Dermis blood vessel endothelial cell (primary cell): ENCODE measurements at places on chromosomes 7 and 10.

- peak; percentile 34 for DNase-seq
Measured at GRCh38 chr10:77179015-77179695, 458.5 kb downstream of the KCNMA1 start.

DNA sequence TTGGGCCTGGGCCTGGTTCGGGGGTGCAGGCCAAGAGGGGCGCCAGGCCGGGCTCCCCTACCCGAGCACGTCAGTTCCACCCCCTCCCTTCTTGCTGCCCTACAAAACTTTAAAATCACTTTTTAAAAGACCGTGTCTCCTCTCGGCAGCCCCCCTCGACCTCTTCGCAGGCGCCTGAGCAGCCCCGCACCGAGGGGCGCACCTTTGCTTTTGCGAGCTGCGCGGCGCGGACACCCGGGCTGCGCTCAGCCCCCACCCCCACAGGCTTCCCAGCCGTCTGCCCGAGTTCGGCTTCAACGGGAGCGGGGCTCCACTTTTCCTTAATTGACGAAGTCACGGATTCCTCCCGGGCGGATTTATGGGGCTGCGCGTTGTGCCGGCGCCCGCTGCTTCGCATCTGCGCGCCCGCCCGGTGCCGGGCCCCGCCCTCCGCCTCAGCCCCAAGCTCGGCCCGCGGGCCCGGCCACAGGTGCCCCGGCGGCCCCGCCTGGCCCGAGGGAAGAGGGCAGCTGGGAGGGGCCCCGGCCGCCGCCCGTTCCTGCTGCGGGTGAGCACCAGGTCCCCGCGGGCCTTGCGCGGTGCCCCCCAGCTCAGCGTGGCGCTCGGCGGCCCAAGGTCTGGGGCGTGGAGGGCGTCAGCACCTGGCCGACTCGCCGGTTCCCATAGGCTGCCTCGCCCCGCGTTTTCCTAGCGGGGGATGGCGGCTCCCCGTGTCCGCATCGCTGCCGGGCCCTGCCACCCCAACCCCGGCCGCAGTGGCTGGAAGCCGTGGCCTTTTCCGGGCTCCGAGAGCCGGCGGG, 10.8 kb upstream of the MNX1 start:
- DNase-seq, result no peak

GRCh38 chr10:60606343-60607080, 171.8 kb upstream of the CDK1 start:
- no peak for DNase-seq

- DNase-seq, result peak; percentile 79
Measured at GRCh38 chr7:155066417-155066950, 3.6 kb upstream of the HTR5A start.

GRCh38 chr10:78664929-78665553, 403.7 kb upstream of the ZMIZ1 start:
- DNase-seq, result peak; percentile 74

- DNase-seq, result no peak
Measured at GRCh38 chr10:44949127-44949802, 10.3 kb upstream of the RASSF4 start.

GRCh38 chr7:74656441-74656836, 1.1 kb upstream of the GTF2I start:
- DNase-seq, result peak; percentile 54

DNA sequence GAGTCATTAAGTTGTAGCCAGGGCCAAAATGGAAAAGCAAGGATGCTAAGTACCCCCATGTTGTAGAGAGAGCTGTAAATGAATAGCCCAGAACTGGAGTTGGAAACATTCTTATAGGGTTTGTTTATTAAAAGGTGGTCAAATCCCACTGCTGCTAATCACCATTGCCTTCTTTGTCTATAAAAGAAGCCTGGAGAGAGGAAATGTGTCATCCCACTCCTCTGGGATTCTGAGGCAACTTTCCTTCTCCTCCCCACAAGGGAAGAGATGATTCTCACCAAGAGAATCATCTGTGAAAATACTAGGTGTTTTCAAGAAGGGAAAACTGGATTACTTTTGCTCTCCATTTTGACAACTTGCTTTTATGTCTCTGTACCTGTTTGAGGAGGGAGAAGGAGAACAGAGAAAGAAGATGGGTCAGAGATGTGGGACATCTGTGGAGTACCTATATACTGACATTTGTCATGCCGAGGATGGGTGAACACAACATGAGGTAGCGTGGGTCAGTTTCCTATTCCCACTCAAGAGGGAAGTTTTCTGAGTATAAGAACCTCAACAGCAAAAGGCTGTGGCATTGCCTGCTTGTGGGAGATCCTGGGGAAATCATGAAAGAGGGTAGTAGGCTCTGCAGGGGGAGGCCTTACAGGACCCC, 262.2 kb downstream of the KIF20B start:
- no peak for DNase-seq

GRCh38 chr7:139725858-139726484, 51.8 kb downstream of the HIPK2 start:
- peak; percentile 76 for DNase-seq

- DNase-seq, result no peak
Measured at GRCh38 chr10:121084675-121085070, 233.5 kb downstream of the WDR11 start.

DNA sequence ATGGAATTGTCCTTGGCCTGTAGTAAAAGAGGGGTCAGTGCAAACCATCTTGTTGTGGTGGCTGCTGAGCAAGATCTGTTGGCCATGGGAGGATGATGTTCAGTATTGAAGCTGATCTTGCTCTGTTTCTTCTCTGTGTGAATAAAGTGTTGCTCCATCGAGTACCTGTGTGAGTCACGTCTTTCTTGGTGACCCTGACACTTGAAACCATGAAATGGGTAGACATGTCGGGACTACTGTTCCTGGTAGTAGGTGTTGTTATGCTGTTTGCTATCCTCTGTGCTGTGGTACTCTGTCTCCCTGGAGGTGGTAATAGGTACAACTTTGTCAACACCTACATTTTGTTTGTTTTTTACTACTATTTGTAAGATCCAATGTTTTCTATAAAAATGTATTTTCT, 330.6 kb downstream of the MDFIC start:
- DNase-seq, result no peak

DNA sequence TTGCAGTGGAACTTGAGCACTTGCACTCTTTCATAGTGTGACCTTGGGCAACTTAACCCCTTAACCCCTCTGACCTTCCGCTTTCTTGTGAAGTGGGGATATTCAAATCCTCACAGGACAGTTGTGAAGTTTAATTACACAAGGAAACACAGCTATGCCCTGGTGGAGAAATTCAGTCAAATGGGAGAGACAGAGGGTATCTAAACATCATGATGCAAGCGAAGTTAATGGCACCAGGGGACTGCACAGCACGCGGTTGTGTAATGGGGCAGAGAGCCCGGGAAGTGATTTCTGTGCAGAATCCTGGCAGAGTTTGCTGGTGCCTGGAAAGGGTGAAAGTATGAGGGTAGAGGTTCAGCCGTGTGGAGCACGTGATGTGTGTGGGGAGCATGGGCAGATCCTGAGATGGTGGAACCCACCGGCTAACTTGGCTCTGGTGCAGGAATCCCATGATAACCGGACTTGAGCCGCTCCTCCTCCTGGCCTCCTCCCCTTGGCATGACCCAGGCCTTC, 51.7 kb downstream of the SNX10 start:
- DNase-seq, result no peak

DNA sequence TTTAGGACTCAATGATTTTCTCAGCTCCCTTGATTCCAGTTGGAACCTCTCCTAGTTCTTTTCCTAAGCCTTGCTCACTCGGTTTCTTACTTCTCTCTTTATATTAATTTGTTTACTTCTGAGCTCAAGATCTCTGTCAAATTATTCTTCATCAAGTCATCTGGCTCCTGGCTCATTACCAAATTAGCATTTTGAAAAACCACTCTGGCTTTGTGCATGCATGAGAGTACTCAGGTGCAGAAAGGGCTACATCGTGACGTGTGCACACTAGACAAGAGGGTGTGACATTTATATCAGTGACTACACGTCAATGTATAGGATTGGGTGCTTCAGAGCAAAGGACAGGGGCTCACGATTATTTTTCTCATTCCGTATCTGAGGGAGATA, 645.7 kb upstream of the DPP6 start:
- DNase-seq, result no peak

GRCh38 chr7:133020496-133020895, 61.4 kb downstream of the CHCHD3 start:
- no peak for DNase-seq

DNA sequence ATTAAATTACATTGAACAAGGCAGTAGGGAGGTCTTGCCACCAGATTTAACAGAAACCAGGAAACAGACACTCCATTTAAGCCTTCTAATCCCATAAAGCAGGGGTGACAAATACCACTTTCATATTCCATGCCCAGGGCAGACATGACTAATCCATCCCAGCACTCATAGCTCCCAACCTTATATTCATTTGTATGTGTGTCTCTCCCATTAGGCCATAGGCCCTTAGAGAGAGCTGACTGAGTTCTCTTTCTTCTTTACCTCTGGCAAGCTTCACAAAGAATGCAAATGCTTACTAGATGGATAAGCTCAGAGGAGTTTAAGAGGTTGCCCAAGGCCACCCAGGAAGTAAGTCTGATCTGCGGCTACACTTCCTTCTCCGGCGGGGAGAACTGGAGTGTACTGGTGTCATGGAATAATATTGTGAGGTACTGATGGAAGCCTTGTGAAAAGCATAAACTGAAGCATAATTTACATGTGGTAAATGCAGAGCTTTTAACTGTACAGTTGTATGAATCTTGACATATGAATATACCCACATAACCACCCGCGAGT, 239.7 kb upstream of the HABP2 start:
- no peak for DNase-seq

GRCh38 chr7:28112883-28113540, 67.6 kb downstream of the JAZF1 start:
- no peak for DNase-seq

GRCh38 chr7:104627516-104627915, 299.1 kb downstream of the LHFPL3 start:
- DNase-seq, result peak; percentile 60

- DNase-seq, result no peak
Measured at GRCh38 chr7:24025094-24025493, 258.9 kb upstream of the NPY start.

GRCh38 chr7:134415700-134416099, 43.2 kb downstream of the AKR1B1 start:
- DNase-seq, result no peak

- no peak for DNase-seq
Measured at GRCh38 chr10:99394761-99395386, 35.5 kb downstream of the GOT1 start.

- DNase-seq, result peak; percentile 84
Measured at GRCh38 chr10:112565434-112566053, 118.5 kb downstream of the VTI1A start.

DNA sequence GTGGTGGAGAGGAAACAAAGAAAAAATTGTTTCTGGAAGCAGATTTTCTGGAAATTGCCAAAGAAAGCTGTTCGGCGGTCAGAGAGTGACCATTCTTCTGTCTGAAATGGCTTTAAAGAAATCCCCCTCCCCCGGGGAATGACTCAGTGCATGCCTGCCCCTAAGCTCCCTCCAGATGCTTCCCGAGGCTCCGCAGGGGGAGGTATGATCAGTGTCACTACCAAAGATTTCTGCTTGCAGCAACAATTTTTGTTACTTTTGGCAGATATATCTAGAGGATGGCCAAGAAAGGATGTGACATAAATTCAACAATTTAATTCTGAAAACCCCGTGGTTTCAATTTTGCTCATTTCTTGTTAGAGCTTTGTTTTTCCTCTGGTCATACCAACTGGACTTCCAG, 163.9 kb downstream of the JCAD start:
- peak; percentile 99 for DNase-seq

DNA sequence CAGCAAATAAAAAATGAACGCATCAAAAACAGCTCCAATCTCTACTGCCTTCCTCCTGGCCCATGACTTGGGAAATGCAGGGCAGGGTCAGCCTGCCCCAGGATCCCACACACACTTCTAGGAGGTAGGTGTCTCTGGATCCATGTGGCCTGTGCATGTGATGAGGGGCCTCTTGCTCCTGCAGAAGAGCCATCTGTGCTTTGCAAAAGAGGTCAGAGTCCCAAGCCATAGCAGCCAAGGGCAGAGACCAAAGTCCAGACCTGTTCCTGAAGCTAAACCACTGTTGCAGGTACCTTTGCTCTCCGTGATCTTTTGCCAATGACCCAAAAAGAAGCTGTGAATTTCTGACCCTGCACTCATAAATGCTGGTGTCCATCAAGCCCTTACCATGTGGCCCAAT, 57.1 kb downstream of the KCNMA1 start:
- DNase-seq, result no peak

DNA sequence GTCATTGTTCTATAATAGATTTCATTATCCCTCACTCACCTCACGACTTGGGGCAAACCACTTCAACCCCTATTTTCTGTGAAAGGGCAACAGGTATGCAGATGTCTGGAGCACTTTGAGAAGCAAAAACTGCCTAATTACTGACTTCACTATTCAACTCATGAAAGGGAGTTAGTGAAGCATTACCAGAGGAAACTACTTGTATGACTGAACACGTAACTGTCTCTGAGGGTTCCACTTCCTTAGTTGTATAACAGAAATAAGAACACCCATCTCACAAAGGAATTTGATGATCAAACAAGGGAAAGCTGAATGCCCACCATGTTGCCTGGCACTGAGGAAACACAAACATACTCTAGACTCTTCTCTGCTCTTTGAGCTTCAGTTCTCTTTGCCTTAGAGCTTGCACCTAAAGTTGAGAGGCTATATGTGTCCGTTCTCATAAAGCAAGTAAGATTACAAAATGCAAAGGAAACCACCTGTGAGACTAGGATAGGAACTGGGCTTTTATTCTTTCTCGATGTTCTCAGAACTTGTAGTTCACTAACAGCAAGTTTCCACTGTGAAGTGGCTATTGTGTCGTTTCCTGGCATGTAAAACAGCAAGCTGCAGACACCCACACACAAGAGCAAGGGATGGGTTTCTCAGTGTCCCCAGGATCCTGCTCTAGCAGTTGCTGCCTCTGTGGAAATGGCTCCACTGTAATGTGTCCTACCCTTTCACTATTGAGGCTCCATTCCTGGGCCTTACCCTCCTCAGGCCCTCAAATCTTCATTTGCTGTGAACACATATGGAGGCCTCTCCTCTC, 2.6 kb downstream of the TMEM243 start:
- DNase-seq, result peak; percentile 65

DNA sequence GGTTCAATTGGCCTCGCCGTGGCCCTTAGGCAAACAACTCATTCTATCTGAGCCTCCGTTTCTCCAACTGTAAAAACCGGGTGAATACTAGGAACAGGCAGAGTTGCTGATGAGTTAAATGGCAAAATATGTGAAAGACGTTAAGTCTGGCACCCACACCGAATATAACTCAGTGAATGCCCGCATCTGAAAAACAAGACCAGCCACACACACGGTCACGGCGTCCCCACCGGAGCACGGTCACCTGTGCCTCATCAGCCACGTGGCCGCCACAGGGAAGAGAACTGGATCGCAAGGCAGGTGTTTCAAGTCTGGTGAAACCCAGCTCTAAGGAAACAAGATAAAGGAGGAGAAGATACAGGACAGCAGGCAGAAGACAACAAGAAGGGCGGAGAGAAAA, 20.4 kb downstream of the PRKAG2 start:
- DNase-seq, result no peak

- no peak for DNase-seq
Measured at GRCh38 chr7:118080947-118081346, 103.0 kb upstream of the LSM8 start.

DNA sequence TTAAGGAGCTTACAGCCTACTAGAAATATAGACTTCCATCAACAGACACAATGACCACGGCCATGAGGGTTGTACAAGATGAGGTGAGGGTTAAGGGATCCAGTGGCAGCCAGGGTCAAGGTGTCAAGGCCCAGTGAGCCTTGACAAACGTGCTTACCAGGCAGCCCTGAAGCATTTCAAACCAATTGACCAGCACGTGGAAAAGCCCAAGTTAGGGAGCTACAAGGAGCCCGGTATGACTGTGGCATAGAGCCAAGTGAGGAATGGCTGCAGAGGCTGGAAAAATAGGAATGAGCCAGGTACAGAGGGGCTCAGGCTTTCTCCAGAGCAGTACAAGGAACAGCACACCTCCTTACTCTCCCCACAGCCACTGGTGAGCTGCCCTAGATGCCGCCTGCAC, 12.7 kb downstream of the AFAP1L2 start:
- no peak for DNase-seq
